Stimulated activated naive CD4-positive, alpha-beta T cell treated with Interleukin-2 at 50 U/mL for 16 hours (primary cell): ENCODE measurements at places on chromosomes 11 and 22.
A peak's percentile ranks its signal among the peaks of the same experiment; 100 is the strongest.

DNA sequence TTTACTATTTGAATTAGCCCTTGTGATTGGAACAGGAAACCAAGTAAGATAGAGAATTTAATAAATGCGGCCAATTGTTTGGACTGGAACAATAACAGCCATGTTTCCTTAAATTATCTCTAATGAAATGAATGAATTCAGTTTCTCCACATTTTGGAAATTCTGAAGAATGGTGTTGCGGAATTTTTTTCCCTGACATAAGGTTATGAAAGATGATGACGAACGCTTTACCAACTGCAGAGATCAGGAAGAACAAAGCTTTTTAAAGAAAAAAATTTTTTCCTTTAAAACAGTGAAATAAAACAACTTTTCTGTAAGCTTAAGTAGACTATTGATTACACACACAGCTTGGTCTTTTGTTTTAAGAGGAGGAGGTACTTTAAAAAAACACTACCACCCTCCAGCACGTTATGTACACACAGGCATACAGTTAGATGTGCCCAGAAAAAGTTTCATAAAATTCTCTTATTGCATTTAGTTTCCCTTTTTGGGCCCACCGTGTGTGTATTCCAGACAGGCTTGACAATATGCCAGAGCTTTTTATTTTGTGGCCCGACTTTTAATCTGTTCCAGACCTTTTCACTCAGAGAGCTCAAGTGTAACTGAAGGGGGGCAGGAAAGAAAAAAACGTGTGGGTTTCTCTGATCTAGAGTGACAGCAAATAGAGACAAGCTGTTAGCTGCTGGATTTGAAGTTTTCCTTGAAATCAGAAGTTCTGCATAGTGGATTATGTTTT, 77.3 kb downstream of the YAP1 start:
- no peak for DNase-seq

DNA sequence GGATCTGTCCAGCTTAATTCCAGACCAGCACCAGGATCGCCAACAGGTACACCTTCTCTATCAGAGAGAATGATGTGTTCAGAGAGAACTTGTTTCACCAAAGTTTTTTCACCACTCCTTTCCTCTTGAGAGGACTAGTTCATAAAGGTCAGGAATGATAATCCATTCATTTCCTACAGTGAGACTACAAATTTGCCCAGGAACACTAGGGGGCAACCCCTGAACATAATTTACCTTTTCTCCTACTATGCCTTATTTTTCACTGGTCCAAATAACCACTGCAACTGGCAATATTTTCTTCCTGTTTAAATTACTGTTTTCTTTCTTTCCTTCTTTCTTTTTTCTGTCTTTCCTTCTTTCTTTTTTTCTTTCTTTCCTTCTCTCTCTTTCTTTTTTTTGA, 22.5 kb downstream of the CAVIN3 start:
- no peak for DNase-seq

DNA sequence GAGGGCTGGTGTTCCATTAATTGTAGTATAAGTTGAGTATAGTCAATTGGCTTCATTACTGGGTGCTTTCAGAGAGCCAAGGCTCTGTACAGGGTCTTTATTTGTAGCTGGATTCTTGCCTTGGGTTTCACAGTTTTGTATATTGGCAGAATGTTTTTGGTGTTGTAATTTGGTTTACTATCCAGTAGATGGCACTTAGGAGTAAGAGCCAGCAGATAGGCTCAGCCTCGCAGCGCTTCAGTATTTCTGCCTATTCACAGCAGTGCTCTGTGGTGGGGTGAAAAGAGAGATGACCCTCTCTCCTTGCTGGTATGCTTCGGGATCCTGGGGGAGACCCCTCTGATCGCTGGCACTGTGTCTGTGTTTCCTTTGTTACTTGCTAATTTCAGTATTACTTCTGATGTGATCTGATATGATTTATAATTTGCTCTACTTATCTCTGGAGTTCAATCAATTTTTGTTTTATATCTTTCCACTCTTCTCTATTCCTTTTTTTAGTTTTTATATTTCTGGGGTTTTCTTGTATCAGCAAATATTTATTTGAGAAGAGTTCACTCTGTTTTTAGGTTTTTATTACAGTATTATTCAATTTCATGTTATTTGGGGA, 52.2 kb downstream of the ANO5 start:
- no peak for DNase-seq

- peak; percentile 2 for DNase-seq
Measured at GRCh38 chr22:42937164-42937843, 77.6 kb downstream of the PACSIN2 start.

DNA sequence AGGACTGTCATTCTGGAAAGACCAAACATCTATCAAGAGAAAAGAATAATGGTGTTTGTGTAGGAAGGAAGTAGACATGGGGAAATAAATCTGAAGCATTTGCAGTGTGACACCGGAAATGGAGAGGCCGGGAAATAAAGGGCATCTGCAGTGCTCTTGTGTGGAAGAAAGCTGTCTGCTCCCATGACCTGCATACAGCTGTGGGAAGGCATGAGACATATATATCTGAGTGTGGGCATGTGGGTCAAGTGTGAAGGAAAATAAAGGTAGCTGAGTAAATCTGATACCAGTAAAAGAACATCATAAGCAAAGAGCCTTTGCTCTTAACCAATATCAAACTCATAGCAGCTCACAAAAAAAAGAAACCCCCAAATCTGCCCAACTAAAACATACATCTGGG, 72.1 kb upstream of the OR5AK2 start:
- DNase-seq = no peak

GRCh38 chr11:128555606-128556005, 31.8 kb downstream of the ETS1 start:
- no peak for DNase-seq

DNA sequence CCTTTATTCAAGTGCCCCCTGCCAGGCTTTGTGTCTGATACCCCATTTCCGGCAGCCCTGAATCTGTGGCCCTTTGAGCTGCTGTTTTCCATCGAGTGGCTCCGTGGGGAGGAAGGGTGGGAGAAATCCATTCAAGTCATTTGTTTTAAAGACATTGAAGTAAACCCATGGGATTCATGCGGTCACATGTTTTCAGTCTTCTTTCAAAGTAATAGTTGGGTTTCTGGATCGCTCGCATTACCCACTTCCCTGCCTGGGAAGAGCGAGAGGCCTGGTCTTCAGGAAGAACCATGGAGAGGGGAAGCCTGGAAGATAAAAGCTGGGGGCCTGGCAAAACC, 14.4 kb downstream of the DAGLA start:
- no peak for DNase-seq

GRCh38 chr11:126640186-126640585, 284.7 kb downstream of the ST3GAL4 start:
- DNase-seq = no peak

- no peak for DNase-seq
Measured at GRCh38 chr22:25166266-25167040, 33.2 kb upstream of the CRYBB3 start.

DNA sequence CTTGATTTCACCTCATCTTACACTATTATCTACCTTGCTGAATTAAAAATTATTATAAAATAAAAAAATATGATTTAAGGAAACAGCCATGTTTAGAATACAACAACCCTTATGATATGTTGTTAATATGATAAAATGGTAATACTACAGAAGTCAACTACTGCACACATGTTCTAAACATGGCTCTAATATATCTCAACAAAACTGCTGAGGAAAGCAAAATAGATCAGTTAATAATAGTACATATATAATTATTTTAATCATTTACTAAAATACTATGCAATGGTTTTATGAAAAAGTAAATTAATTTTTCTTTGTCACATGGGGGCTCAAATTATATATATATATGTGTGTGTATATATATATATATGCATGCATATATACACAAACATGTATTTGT, 57.7 kb downstream of the EIF3M start:
- DNase-seq = no peak

- DNase-seq = no peak
Measured at GRCh38 chr11:1696608-1697570, at the start of gene KRTAP5-6. TSS of gene KRTAP5-6 (plus strand) at chr11:1697195. CDS start at chr11:1697246, 51 bp downstream.

- no peak for DNase-seq
Measured at GRCh38 chr11:31607914-31608313, 98.3 kb downstream of the ELP4 start.

- DNase-seq = peak; percentile 22
Measured at GRCh38 chr22:37419969-37420685, 7.2 kb downstream of the ELFN2 start.

DNA sequence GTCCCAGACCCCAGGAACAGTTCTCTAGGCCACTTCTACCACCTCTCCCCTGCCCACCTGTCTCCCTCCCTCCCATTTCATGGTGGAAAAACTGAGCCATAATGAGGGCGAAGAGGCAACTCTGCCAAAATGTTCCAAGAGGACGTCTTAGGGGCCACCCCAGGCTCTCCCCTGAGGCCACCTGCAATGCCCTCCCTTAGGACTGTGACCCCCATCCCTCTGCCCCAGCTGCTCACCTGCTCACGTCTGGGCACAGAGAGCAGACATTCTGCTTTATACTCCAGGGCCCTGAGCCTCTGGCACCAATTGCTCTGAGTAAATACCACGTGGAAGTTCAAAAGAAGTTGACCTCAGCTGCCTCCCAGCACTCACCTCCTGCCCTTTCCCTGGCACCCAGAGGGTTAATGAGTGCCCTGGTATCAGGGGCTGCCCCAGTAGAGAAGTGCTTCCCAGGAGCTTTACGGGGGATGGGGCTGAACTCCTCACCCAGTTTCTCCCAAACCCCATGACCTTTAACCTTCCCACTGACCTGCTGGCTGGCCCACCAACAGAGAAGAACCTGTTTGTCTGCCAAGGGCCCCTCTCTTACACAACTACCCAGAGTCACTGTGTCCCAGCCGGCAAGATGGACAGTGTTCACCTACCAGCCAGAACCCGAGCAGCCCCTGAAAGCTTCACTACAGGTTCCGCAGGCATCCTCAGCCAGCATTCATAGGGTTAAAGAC, 627 bp upstream of the APOA5 start:
- no peak for DNase-seq

- DNase-seq = no peak
Measured at GRCh38 chr22:42844756-42845155, 12.3 kb downstream of the ARFGAP3 start.

DNA sequence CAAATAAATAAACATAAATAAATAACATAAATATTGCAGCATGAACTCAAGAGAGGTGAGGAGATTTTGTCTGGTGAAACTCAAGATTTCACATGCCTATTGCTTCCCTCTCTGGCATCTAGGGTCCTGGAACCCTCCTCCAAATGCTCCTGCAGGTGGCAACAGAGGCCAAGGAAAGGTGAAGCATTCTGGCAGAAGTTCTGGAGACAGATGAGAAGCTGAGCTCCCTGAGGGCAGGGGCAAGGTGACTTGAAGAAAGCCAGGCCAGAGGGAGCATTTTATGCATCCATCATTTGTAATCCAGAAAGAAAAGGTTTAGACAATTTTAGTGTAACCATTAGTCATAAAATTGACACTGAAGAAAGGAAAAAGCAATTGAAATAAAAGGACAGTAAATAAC, 64.9 kb downstream of the ENDOD1 start:
- peak; percentile 48 for DNase-seq

- DNase-seq = no peak
Measured at GRCh38 chr11:37657645-37658044, 1059.6 kb upstream of the RAG2 start.

DNA sequence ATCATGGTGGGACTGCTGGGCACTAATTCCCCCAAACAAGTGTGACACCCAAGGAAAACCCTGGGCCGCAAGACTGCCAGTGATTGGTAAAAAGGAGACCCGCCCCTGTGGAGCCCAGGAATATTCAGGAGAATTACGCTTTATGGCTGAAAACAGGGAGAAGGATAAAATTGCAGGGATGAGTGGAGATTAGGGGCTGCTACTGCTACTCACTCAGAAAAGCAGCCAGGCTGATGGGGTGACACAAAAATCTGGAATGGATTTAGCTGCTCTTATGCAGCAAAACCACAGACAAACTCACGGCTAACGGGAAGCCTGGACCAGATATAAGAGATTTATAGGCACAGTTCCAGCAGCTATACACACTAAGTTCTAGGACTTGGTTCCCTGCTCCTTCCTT, 4.4 kb upstream of the FBXO3 start:
- DNase-seq = no peak

DNA sequence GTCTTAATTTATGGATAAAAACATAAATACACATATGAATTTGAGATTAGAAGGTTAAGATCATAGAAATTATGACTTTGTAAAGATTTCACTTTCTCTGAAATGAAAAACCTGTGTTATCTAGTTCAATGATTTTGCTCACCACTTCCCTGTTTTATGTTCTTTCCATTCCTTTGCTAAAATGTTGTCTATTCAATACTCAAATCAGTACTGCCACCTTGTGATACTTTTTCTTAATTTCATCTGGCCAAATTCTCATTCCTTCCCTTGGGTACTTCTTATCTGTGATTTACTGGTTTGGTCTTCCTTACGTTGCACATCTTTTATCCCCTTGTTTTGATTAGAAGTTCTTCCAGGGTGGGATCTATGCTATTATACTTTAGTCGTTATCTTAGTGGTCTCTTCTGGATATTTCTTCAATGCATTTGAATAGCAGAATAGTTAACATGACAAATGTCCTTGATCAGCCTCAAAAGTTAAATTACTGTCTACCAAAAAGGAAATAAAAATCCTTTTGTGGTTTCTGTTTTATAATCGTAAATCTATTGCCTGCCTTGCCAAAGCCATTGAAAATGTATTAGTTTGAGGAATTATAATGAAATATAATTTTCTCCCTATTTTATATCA, 197.0 kb downstream of the PGR start:
- DNase-seq = no peak

- no peak for DNase-seq
Measured at GRCh38 chr11:71568704-71569349, 3.5 kb downstream of the KRTAP5-10 start.

DNA sequence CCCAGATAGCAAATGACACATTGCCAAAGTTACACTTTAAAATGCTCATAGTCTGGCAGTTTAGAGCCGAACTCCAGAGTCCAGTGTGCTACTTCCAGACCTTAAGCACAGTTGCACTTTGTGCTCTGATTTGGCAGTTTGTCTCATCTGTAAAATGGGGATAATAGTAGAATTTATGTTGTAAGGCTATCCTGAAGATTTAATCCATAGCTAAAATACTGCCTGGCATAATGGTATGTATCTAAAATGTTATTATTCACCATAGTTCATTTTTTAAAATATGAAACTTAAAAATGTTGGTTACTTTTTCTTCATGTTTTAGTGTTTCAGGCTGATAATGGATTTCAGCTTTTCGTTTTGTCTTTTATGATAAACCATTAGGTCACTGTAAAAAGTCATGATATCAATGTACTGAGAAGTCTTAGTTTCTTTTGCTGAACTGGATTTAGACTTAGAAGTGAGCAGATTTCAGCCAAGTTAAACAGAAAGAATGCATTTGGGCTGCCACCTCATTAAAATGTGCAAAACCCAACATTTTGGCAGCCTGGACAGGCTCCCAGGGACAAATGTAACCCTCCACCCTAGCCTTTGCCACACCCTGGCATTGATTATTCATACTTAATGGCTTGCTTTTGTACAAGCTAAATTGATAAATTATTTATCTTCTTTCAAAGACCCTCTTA, 933 bp downstream of the OLFML1 start:
- DNase-seq = no peak

DNA sequence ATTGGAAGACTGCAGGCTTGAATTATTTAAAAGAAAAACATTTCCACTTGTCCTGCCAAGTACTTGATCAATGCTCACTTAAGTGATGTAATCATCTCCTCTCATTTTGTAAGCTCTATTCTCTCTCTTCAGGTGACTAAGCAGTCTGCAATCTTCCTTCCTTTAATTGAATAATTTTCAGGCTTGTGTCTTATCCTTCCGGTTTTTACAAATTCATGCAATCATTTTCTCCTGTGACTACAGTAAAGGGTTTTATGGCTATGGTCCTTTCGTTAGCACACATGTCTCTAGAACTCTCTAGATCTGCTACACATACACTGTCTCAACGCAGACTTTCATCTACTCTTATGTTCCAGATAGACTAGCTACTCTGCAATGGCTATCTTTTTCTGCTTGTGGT, 12.6 kb upstream of the UPB1 start:
- DNase-seq = no peak
